ENCODE measurements at places on chromosomes 7 and 10.
A peak's percentile ranks its signal among the peaks of the same experiment; 100 is the strongest.

GRCh38 chr10:76086761-76087639 lies 655.6 kb downstream of the LRMDA start:
- no peak for DNase-seq

GRCh38 chr10:119396709-119397071 lies 145.8 kb downstream of the RGS10 start:
- DNase-seq = no peak

DNA sequence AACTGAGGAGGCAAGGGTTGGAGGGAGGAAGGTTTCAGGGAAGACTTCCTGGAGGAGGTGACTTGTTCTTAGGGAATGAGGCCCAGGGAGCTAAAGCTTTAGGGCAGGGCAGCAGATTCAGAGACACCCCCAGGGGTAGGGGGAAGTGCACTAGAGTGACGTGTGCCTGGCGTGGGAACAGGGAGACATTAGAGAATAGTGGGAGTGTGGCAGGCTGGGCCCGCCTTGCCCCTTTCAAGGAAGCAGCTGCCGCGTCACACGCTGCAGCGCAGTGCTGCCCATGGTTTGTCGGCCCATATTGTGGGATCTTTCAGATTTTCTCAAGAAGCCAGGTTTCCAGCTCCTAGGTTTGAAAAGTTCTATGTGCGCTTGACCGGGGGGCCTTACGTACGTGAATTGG lies 139.4 kb downstream of the LHPP start:
- DNase-seq = no peak

- DNase-seq = no peak
Observed at GRCh38 chr7:112266595-112267270, 60.2 kb downstream of the ZNF277 start.

- no peak for DNase-seq
Observed at GRCh38 chr7:2016021-2016631, 216.6 kb downstream of the MAD1L1 start.

DNA sequence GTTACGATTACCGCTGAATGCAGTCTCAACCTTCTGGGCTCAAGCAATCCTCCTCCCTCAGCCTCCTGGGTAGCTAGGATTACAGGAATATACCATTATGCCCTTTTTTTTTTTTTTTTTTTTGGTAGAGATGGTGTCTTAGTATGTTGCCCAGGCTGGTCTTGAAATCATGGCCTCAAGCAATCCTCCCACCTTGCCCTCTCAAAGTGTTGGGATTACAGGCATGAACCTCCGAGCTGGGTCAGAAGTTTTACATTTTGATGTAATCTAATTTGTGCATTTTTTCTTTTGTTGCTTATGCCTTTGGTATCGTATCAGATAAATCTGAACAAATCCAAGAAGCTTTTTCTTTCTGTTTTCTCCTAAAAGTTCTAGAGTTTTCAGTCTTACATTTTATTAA lies 87.4 kb downstream of the EPC1 start:
- DNase-seq = no peak

GRCh38 chr10:120727001-120727400 lies 124.2 kb upstream of the WDR11 start:
- DNase-seq = no peak

- no peak for DNase-seq
Observed at GRCh38 chr10:91775731-91776130, 22.5 kb upstream of the TNKS2 start.

DNA sequence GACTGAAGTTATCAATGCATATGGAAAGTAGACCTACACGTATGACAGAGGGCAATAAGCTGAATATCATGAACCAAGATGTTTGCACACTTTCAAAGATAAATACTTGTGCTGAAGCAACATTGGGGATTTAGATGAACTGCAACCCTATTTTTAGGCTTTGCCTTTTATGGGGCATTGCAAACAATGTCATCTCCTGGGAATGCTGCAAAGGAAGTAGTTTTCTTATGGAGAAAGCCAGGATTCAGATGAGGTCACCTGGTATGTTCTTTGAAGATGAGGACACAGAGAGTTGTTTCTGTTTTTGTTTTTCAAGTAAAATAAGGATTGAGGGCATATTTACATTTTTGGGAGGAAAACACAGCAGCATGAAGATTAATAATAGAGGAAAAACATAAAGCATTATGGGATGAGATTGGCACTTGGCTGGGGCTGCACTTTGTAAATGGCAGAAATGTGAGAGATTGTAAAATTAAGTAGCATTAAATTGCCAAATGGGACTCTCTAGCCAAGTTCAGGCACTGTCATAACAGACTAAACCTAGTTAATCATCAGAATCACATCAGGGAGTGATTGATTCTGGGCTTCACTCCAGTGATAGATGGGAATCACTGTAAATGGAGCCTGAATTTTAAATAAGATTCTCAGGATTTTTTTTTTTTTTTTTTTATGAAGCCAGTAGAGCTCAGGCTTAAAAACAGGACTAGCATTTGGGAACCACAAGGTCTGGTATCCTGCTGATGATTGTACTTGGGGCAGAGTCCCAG lies 63.1 kb downstream of the MALRD1 start:
- DNase-seq = no peak

GRCh38 chr7:122520971-122521555 lies 177.9 kb downstream of the RNF133 start:
- DNase-seq = peak; percentile 33

DNA sequence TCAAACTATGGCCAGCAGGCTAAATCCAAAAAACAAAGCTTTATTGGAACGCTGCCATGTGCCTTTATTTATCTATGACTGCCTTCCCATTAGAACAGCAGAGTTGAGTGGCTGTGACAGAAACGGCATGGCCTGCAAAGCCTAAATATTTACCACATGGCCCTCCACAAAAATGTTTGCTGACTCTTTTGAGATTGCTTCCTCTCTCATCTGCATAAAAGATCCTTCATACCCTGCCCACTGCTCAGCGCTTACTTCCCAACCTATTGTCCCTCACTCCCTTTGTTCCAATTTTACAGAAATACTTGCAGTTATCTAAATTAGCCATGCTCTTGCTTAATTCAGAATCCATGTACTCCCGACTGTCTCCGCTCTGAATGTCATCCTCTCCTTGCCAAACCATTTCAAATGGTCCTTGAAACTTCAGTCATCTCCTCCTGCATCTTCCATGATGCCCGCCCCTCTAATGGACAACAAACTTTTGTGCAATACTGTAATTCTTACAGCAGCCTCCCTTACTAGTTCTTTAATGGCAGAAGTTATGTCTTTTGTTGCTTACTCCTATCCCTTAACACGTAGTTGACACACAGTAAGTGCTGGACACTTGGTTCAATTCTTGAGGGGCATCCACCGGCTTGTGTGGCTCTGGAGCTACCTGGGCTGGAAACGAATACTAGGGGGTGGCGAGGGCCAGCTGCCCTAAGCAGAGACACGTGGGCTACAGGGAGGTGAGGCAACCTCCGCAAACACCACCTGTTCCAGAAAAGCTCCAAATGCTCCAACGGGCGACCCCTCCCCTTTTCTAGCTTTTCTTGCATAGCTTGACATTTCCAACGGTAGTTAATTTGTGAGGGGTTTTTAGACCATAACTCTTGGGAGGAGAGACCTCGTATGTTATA lies 832 bp downstream of the XRCC2 start:
- peak; percentile 31 for DNase-seq

Data from NCI-H1930 (cell line).